ENCODE measurements at places on chromosomes 5 and 9.
A peak's percentile ranks its signal among the peaks of the same experiment; 100 is the strongest.

- DNase-seq: no peak
Observed at GRCh38 chr9:114953959-114954358, 23.6 kb upstream of the TNFSF8 start.

GRCh38 chr9:72982146-72982799, 29.4 kb upstream of the ALDH1A1 start:
- no peak for DNase-seq

DNA sequence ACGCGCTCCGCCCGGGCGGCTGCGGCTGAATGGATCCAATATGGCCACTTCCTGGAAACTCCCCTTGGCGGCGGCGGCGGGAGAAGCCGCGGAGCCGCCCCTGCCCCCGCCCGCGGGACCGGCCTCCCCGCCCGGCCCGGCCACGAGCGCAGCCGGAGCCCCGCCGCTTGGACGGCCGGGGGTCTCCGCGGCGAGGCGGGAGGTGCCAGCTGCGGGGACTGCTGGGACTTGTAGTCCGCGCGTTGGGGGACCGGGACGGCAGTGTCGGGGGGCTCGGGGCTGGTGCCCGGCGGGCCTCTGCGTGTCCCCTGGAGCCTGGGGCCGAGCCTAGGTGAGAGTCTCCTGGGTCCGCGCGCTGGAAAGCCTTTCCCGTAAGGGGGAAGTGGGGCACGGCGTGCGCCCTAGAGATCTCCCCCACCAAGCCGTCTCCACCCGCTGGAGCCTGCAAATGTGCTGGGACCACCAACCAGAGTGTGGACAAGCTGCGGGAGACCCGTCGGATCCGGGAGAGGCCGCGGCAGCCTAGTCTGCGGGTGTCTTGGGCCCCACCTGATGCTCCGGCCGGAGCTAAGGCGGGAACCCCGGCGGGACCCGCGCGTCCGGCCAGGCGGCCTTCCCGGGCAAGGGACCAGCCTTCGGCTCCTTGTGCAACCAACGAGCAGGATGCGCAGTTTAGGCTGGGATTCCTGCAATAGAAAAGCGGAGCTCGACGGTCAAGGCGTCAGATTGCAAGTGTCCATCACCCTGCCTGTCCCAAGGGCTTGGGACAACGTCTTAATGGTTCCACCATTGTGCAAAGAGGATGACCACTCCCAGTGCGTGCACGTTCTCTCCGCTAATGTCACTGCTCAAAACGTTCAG, at the start of gene SEPTIN8:
Gene SEPTIN8, minus strand, starts transcription at position 31 of the 861 bp plus-strand sequence. CDS start 102 bp downstream, outside the sequence.
- DNase-seq: peak; percentile 55

- DNase-seq: no peak
Observed at GRCh38 chr9:2303056-2303455, 287.9 kb downstream of the SMARCA2 start.

DNA sequence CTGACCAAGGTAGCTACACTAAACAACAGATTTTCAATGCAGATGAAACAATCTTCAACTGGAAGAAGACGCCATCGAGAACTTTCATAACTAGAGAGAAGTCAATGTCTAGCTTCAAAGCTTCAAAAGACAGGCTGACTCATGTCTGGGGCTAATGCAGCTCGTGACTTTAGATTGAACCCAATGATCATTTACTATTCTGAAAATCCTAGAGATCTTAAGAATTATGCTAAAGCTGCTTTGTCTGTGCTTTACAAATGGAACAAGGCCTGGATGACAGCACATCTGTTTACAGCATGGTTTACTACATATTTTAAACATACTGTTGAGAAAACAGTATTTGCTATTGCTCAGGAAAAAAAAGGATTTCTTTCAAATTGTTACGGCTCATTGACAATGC, 54.9 kb downstream of the RICTOR start:
- no peak for DNase-seq

GRCh38 chr5:76490960-76491359, 87.9 kb downstream of the IQGAP2 start:
- no peak for DNase-seq

- DNase-seq: no peak
Observed at GRCh38 chr9:120915854-120916470, 10.6 kb downstream of the TRAF1 start.

GRCh38 chr5:98050583-98050982, 722.9 kb upstream of the RGMB start:
- no peak for DNase-seq

DNA sequence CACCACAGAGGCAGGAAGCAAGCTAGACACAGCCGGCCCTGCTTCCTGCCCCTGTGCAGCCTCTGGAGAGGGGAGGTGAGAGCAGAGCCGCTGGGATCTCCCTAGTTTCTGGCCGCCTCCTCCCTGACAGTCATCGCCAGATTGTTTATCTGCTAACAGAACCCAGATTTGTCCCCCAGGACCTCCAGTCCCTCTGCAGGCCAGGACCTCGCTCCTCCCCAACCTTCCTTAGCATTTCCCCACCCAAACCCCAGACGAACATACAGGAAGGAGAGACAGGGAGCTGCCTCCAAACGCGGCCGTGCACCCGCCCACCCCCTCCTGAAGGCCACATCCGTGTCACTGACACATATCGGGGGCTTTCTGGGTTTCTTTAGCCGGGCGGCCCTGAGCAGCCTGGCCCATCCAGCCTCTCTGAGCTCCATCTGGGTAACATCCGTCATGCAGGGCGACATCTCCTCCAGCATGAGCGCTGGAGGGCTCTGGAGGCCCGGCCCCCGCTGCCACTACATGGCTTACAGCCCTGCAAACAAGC, 47.5 kb downstream of the DBH start:
- DNase-seq: no peak

DNA sequence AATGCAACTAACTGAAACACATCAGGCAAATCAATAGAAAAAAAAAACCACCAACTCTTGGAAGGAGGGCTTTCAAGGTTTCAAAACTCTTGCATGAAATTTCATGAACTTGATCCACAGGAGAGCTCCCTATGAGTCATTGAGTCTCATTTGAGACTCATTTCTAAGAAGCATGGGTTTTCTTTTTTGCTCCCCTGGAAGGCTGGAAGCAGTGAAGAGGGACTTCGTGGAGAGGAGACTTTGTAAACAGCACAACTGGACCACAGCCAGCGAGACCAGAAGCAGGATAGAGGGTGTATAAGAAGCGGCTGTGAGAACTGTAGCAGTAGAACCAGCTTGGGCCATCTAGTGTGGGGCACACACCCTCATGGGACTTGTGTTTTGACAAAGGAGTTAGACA, 41.2 kb upstream of the RAPGEF1 start:
- no peak for DNase-seq

DNA sequence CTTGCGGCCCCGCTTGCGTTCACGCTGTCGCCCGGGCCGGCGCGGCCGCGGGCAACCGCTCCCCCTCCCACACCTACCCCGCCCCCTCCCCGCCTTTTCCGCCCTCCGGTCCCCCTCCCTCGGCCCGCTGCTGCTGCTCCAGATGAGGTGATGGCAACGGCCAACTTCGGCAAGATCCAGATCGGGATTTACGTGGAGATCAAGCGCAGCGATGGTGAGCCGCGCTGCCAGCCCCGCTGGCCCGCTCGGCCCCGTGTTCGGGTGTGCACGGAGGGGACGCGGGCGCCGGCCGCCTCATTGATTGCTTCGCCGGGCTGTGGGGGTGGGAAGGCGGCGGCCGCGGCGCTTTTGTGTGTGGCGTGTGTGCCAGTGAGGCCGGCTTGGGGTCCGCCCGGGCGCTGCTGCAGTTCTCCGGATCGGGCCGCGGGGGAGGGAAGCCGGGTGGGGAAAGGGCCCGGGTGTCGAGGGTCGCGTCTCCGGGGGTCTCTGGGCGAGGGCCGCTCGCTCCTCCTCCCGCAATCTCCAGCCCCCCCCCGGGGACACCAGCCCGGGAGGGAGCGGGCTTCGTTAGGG, 403 bp downstream of the KIF2A start:
- peak; percentile 79 for DNase-seq

GRCh38 chr9:86469476-86470250, 115.5 kb upstream of the TUT7 start:
- no peak for DNase-seq

DNA sequence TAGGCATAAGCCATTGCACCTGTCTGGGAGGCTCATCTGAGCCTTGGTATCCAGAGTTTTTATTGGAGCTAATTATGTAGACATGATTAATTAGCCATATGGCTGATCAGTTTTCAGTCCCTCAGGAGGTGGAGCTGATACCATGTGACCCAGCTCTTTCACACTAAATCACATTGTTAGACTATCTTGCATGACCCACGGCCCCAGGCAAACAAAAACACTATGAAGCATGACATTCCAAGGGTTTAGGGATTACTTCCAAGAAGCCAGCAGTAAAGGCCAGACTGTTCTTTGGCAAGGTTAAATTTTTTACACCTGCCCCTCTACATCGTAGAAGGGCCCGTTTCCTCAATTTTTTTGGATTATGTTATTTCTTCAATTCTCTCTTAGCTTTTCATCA, 5.0 kb upstream of the C5orf24 start:
- DNase-seq: no peak

GRCh38 chr5:5116956-5117355, 23.2 kb upstream of the ADAMTS16 start:
- no peak for DNase-seq

Data from nucleus accumbens (tissue), 56 donors.